ENCODE measurements at places on chromosomes 5 and 9.
A peak's percentile ranks its signal among the peaks of the same experiment; 100 is the strongest.

DNA sequence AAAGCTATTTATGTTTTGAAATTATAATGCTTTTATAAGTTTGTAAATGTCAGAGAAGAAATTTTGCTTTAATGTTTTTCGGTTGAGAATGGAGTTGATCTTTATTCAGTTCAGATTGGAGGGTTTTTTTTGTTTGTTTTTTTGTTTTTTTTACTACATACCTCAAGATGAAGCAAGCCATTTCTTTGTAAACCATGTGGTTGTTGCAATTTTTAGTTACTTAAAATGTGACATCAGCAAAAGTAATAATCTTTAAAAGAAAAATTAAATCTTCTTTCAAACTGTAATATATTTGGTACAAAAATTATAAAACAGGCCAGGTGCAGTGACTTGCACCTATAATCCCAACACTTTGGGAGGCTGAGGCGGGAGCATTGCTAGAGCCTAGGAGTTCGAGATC, 102.6 kb downstream of the CDC42SE2 start:
- H3K27me3 ChIP-seq = no peaks in the 10 kb centered on the region
- H3K4me3 ChIP-seq = no peak overlapping the region
- DNase-seq = no peak
- H3K27ac ChIP-seq = peak overlapping the region; percentile 89

DNA sequence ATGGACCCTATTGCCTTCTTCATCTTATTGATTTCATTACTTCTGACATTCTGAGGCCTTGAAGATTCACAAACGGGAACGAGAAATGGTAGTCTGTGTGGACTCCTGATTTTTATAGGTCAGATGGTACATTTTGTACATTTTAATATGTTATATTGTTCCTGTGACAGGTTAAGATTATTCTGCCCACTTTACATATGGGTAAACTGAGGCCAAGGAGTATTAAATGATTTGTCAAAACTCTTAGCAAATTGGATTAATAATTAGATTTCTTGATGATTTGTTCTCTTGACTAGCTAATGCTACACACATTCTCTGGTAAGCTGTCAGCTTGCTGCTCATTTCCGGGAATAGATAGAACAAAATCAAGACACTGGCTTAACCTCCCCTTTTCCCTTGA, 1.9 kb downstream of the FAM53C start:
- H3K36me3 ChIP-seq = peaks cover 29% of the 10 kb centered on the region
- peaks cover 41% of the 10 kb centered on the region for H3K4me1 ChIP-seq
- H3K27ac ChIP-seq = no peak overlapping the region

- peak overlapping the region; percentile 95 for H3K27ac ChIP-seq
- H3K4me3 ChIP-seq = peak overlapping the region; percentile 86
- H3K4me1 ChIP-seq = peaks cover 7% of the 10 kb centered on the region
- no peak for DNase-seq
- H3K27me3 ChIP-seq = peaks cover 20% of the 10 kb centered on the region
Observed at GRCh38 chr5:88503041-88503345, 234.3 kb upstream of the TMEM161B start.

GRCh38 chr5:116329503-116329902, 244.7 kb downstream of the COMMD10 start:
- H3K27me3 ChIP-seq = no peaks in the 10 kb centered on the region
- no peaks in the 10 kb centered on the region for H3K4me1 ChIP-seq
- no peak overlapping the region for H3K4me3 ChIP-seq
- no peak for DNase-seq
- peaks cover 4% of the 10 kb centered on the region for H3K36me3 ChIP-seq

DNA sequence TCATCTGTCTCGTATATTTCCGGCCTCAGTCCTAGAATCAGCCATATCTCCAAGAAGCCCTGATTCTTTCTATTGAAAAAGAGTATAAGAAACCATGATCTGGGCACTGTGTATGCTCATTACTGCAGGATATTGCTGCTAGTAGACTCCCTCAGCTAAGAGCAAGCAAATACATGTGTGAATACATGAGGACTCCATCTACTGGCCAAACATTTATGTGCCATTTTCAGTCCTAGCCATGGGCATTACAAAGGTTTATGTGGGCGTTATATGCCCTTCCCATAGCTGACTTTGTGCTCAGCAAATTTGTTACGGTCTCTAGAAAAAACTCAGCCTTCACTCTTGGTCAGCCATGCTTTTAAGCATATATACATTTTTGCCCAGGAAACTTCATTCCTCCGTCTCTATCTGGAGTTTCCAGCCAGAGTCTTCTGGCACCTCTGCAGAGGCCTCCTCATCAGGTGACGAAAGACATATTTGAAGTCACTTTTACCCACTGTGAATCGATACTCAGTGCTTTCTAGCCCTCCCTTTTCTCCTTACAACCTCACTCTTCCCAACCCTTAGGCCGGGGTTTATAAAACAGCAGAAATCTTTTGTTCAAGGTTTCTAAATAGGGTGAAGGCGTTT, 1495.6 kb upstream of the CDH6 start:
- H3K4me1 ChIP-seq = no peaks in the 10 kb centered on the region
- H3K36me3 ChIP-seq = no peaks in the 10 kb centered on the region
- H3K27ac ChIP-seq = no peak overlapping the region
- H3K4me3 ChIP-seq = no peak overlapping the region
- no peaks in the 10 kb centered on the region for H3K27me3 ChIP-seq

DNA sequence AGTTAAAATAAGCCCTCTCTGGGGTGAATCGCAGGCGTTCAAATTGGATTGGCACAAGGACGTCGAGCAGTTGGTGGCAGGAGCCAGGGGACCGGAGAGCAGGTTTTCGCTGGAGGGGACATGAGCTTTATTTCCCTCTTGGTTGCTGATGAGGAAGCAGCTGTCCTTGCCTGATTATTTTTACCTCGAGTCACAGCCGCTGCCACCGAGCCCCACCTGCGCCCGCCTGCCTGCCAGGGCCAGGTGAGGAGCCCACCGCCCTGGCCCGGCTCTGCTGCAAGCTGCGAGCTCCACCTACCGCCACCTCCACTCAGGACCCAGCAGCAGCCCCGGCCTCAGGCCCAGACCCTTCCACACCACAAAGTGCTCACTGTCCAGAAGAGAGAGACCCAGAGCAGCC, 9.0 kb upstream of the ADGRD2 start:
- no peaks in the 10 kb centered on the region for H3K4me1 ChIP-seq
- no peak for DNase-seq
- H3K27ac ChIP-seq = no peak overlapping the region

- no peaks in the 10 kb centered on the region for H3K4me1 ChIP-seq
- H3K27ac ChIP-seq = no peak overlapping the region
- H3K4me3 ChIP-seq = no peak overlapping the region
- DNase-seq = no peak
- peaks cover 9% of the 10 kb centered on the region for H3K27me3 ChIP-seq
Observed at GRCh38 chr5:175681968-175682340, 24.1 kb downstream of the HRH2 start.

DNA sequence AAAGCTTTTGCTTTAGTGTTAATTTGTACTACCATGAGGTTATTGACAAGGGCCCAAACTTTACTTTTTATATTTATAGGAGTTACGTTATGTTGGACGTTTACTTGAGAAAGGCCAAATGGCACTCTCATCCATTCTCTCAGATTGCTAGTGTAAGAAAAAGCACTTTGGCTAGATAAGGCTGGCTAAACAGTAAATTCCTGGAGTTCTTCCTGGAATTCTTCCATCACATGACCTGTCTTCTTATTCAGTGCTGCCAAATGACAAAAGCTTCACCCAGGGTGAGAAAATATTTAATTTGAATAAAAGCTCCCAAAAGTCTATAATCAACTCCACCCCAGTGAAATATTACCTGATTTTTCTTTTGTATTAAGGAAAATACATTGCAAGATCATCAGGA, 1568.9 kb upstream of the ACO1 start:
- H3K36me3 ChIP-seq = peaks cover 2% of the 10 kb centered on the region
- H3K27me3 ChIP-seq = no peaks in the 10 kb centered on the region
- H3K27ac ChIP-seq = no peak overlapping the region
- H3K4me1 ChIP-seq = no peaks in the 10 kb centered on the region
- no peak overlapping the region for H3K4me3 ChIP-seq

DNA sequence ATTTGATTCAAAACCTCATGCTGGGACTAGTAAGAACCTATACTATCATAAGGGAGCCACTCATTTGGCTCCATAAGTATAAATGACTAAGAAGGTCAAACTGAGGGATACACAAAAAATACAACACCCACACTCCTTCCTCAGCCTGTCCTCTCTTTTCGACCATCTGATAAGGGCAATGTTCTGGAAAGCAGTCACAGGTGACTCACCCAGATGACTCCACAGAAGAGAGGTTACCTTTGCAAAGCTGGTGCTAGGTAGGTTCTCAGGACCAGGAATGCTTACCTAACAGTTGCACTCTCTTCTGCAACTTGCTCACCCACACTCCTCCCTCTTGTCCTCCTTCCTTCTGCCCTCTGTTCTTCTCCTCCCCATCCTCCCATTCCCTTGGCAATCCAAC, 32.9 kb downstream of the LHFPL2 start:
- H3K27ac ChIP-seq = no peak overlapping the region
- H3K4me3 ChIP-seq = no peak overlapping the region
- H3K36me3 ChIP-seq = no peaks in the 10 kb centered on the region
- no peak for DNase-seq
- H3K27me3 ChIP-seq = no peaks in the 10 kb centered on the region
- H3K4me1 ChIP-seq = no peaks in the 10 kb centered on the region

DNA sequence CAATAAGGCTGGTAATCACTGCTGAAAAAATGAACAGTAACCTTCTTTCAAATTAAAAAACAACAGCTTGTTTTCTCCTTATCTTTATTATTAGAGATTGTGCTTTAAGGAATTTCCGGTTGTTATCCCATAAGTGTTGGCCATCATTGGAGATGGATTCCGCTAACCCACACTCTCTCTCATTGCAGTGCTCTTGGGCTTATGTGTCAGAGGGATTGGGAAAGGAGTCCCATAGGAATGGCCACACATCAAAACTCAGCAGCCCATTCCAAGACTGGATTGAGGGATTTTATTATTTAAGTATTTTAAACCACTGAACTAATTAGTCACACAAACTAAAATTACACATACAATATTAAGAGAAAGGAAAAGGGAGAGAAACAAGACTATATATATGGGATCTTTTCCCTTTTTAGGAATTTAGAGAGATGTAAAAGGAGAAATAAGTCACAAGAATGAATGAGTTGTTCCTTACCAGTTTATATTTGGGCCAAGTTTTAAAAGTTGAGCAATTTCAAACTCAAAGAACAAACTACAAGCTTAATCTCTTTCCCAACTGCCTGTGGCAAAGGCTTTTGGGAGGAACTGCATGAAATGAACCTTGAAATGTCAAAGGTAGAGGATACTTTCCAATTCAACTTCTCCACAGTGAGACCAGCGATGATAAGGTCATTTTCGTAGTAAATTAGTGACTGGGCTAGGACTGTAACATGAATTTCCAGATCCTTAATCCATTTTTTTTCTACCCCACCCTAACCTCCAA, 2.4 kb downstream of the SPINK6 start:
- H3K4me3 ChIP-seq = no peak overlapping the region
- H3K4me1 ChIP-seq = no peaks in the 10 kb centered on the region
- no peaks in the 10 kb centered on the region for H3K36me3 ChIP-seq
- no peak overlapping the region for H3K27ac ChIP-seq
- peaks cover 9% of the 10 kb centered on the region for H3K27me3 ChIP-seq

- no peak overlapping the region for H3K4me3 ChIP-seq
- H3K27ac ChIP-seq = no peak overlapping the region
- no peaks in the 10 kb centered on the region for H3K4me1 ChIP-seq
- H3K27me3 ChIP-seq = no peaks in the 10 kb centered on the region
Observed at GRCh38 chr9:16925426-16925825, 55.0 kb upstream of the BNC2 start.

DNA sequence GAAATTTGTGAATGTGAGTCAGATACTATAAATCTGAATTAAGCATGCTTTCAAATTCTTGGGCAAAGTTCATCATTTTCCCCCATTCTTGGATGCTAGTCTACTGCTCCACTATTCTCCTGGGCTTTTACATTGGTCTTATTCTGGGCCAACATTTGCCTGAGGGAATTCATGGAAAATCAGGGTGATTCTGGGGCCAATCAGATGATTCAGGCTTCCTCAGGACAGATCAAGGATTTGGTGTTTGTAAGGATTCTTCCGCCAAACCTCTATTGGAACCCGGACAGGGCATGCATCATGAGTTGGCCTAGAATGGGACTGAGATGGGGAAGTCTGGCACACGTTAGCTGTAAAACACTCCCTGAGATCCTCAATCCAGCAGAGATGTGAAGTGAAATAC, 113.8 kb downstream of the MEF2C start:
- no peak for DNase-seq
- no peak overlapping the region for H3K27ac ChIP-seq
- H3K4me1 ChIP-seq = no peaks in the 10 kb centered on the region

DNA sequence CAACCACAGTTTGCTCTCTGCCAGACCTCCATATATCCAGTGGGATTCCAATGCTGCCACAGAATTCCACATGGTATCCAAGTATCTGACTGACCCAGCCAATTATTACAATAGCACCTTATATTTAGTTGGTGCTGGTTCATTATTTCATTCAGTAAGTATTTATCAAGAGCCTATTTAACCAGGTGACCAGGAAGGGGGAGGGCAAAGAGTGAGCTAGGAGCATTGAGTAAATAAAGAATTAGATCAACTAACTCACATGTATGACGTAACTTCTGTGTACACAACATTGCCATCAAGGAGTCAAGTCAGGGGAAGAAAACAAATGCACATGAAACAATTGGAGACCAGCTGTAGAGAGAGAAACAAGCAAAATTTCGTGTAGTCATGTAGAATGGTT, 207.1 kb upstream of the PAPPA start:
- no peaks in the 10 kb centered on the region for H3K27me3 ChIP-seq
- no peaks in the 10 kb centered on the region for H3K36me3 ChIP-seq
- no peaks in the 10 kb centered on the region for H3K4me1 ChIP-seq
- H3K27ac ChIP-seq = no peak overlapping the region
- no peak overlapping the region for H3K4me3 ChIP-seq
- DNase-seq = no peak

DNA sequence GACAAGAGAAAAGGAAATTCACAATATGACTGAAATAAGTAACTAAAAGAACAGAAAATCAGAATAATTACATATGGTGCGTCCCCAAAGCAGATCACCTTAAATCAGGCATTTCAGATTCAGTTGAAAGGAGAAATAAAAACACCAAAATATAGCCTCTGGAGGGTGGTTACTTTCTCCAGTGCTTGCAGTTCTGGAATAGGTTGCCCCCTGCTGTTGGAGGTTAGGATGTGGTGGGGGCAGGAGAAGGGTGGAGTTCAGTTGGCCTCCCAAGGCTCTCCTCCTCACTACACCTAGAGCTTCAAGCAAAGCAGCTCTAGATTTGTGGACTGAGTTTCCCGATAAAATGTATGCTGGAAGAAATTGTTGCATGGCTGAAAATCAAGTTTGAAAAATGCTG, 338.2 kb upstream of the TLE4 start:
- no peak for DNase-seq
- H3K27me3 ChIP-seq = peaks cover 19% of the 10 kb centered on the region
- no peaks in the 10 kb centered on the region for H3K36me3 ChIP-seq
- no peak overlapping the region for H3K4me3 ChIP-seq
- H3K27ac ChIP-seq = no peak overlapping the region
